ENCODE measurements at places on chromosomes 7 and 10.

GRCh38 chr7:41491308-41491707, 211.6 kb downstream of the INHBA start:
- DNase-seq, result no peak

DNA sequence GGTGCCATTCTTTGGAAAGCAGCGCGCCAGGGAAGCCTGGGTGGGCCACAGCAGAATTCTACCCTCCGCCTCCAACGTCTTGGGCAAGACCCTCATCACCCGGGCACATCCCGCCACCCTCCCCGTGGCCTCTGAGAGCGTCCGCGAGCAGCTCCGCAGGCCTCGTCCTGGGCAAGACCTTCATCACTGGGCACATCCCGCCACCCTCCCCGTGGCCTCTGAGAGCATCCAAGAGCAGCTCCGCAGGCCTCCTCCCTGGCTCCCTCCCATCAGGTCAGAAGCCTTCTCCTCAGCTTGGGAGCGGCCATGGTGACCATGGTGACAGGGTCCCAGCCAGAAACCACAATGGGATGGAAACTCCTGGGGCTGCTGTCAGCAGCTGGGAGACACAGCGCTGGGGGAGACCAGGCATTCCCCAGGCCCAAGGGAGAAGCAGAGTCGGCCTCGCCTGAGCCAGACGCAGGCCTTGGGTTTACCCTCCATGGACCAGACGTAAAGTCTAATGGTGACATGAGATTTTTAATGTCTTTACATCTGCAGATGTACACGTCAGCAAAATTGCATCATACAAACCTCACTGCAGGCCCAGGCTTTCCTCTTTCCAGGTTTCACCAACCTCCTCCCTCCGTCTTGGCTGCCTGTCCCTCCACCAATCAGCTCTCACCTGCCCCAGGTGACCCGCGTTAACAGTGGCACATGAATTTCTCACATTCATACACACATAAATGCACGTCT, 55.1 kb upstream of the PPP2R2D start:
- DNase-seq, result no peak

DNA sequence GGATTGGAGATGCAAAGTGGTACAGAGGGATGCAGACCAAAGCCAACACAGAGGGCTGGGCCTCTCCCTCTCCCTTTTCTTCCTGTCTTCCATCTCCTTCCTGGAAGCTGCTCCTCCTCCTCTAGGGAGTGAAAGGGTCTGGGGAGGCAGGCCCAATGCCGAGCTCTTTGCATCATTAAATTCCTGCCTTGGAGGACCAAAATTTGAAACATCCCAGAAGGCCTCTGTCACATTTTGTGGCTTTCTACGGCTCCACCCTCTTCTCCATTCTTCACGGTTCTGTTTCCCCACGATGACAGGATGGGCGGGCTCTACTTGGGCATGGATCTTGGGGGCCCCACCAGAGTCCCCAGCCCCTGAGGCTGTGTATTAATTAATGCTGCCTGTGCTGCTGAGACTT, 76.4 kb downstream of the NEURL1 start:
- DNase-seq, result no peak

DNA sequence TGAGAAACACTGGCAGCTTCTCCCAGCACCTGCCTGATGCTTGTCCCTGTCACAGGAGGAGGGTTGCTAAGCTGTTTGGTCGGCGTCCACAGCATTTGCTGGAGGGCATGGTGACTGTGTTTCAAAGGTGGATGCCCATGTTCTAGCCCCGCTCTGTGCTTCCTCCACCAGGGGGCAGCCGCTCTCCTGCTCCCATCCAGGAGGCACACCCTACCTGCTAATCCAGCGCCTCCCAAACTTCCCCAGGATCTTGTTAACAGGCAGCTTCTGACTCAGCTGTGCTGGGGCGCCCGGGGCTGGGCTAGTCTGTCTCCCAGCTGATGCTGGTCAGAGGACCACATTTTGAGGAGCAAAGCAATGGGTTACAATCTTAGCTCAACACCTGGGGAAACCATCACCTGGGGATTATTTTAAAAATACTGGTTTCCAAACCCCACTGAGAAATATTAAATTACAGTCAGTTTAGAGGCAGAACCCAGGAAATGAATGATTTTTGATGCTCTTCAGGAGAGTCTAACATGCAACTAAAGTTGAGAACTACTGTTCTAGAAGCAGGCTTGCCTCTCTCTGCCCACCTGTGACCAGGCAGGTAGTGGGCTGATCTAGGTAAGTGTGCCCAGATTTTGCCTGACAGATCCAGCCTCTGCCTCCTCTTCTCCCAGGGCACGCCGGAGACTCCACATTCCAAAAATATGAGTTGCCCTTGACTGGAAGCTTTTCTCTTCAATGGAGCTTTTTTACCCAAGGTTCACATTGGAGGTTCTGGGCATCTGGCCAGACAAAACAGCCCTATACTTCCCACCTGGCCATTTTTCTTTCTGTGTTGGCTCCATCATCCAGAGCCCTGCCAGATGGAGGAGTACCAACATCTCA, 92.7 kb upstream of the GPR26 start:
- no peak for DNase-seq

DNA sequence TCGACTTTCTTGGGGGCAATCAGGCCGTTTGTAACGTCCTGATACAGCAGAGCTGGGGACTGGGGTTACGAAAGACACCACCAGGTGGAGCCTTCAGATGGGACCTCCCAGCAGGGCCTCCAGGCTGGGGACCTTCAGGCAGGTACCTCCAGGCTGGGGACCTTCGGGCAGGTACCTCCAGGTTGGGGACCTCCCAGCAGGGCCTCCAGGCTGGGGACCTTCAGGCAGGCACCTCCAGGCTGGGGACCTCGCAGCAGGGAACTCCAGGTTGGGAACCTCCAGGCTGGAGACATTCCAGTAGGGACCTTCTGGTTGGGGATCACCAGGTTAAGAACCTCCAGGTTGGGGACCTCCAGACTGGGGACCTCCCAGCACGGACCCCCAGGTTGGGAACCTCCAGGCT, 23.5 kb upstream of the GPR146 start:
- no peak for DNase-seq

GRCh38 chr7:88628363-88629085, 131.0 kb upstream of the ZNF804B start:
- DNase-seq, result no peak

- no peak for DNase-seq
Measured at GRCh38 chr10:124593431-124593985, 131.9 kb downstream of the LHPP start.

- no peak for DNase-seq
Measured at GRCh38 chr7:23721456-23721855, 11.4 kb downstream of the STK31 start.

GRCh38 chr10:97356918-97357317, 22.4 kb upstream of the FRAT2 start:
- DNase-seq, result no peak
